Stimulated activated memory B cell treated with anti-CD40 and anti-IgM and Interleukin-4, amounts not matched to agents 10 μg/mL and 1 μg/mL and 100 μg/mL, for 72 hours (primary cell): ENCODE measurements at places on chromosomes 2 and 18.

DNA sequence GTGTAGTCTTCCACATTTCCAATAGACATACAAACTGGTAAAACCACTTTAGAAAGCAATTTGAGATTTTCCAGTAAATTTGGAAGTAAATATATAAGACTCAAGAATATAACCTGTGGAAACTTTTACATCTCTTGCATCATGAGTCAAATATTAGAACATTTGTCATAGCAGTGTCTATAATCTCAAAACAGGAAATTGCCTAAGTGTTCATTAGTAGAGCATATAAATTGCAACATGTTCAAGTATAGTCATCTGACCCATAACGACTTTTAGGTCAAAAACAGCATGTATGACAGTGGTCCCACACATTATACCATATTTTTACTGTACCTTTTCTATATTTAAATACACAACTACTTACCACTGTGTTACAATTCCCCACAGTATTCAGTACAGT lies 555.9 kb upstream of the VRK2 start:
- ATAC-seq = no peak

GRCh38 chr2:238657132-238658053 lies 190.5 kb upstream of the TWIST2 start:
- ATAC-seq = no peak

DNA sequence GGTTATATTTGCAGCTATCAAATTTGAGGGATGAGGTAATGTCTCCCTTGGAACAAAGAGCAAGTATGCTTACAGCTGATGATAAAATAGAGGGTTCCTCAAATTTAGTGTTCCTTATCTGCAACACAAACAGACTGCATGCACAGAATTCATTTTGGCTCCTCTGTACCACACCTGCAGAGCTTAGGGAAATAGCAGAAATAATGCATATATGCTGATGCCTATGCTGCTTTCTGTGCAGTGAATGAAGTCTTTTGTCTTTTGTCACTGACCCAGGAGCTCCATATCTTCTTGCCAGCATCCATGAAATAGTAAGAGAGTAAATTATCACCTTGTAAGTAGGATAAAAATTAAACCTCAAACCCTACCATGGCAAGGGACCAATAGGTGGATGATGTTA lies 69.8 kb downstream of the NCKAP1 start:
- no peak for ATAC-seq

- peak; percentile 78 for ATAC-seq
Observed at GRCh38 chr2:39264733-39265132, 21.0 kb upstream of the CDKL4 start.

- ATAC-seq = no peak
Observed at GRCh38 chr2:19982268-19982667, 7.6 kb downstream of the WDR35 start.

- no peak for ATAC-seq
Observed at GRCh38 chr18:51098513-51098912, 68.5 kb downstream of the SMAD4 start.

DNA sequence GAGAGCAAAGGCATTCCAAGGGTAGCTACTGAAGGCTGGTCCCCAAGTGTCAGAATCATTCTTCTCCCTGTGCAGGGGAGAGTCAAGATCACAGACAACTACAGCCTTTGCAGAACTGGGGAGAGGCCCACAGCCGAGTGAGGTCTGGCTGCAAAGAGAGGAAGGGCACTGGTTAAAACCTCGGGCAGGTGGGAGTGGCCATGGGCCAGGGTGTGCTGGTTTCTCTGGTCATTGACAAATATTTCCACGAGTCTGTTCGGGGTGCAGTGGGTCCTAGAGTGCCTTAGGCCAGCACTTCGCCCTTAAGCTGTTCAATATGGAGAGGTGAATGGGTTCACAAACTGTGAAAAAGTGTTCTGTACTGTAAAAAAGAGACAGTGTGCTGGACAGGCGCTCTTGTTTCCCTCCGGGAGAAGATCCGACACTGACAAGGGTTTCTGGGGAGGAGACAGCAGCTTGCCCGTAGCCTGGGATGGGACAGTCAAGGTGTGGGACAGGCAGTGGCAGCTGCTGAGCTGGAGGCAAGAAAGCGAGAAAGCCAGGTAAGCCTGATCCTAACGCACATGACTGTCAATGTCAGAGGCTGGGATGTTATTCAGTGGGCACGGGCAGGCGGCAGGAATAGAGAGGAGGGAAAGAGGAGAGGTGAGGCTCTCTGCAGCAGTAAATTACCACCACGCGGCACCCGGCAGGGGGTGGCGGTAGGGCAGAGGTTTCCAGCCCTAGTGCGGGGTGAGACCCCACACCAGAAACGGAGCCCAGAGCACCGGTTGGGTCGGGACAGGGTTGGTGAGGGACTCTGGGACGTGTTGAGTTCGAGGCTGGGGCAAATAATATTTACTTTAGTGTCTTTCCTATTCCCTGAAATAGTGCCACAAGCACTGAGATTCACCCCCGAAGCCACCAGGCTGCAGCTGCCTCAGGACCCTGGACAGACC lies 2.0 kb downstream of the NPPC start:
- ATAC-seq = no peak
